Kasumi-1 (cell line): ENCODE measurements at places on chromosomes 7 and 10.

GRCh38 chr7:45919993-45920459, 1.0 kb downstream of the IGFBP3 start:
- no peak for DNase-seq

DNA sequence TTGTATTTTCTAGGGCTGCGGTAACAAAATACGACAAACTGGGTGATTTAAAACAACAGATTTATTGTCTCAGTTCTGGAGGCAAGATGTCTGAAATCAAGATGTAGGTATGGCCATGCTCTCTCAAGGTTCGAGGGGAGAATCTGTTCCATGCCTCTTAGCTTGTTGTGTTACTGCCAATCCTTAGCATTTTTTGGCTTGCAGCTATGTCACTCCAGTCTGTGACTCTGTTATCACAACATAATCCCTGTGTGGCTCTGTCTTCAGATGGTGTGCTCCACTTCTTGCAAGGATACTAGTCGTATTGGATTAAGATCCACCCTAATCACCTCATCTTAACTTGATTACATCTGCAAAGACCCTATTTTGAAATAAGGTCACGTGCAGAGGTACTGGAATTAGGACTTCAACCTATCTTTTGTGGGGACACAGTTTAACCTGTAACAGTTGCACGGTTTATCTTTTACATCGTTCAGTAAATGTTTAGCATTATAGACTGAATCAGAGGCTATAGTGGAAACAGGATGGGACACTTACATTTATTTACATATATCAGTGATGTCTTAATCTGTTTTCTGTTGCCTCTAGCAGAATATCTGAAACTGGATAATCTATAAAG, 3.1 kb downstream of the C1GALT1 start:
- no peak for DNase-seq

- DNase-seq = no peak
Measured at GRCh38 chr7:98700533-98700932, 83.4 kb downstream of the NPTX2 start.

- no peak for DNase-seq
Measured at GRCh38 chr7:28474282-28474638, 61.9 kb downstream of the CREB5 start.

DNA sequence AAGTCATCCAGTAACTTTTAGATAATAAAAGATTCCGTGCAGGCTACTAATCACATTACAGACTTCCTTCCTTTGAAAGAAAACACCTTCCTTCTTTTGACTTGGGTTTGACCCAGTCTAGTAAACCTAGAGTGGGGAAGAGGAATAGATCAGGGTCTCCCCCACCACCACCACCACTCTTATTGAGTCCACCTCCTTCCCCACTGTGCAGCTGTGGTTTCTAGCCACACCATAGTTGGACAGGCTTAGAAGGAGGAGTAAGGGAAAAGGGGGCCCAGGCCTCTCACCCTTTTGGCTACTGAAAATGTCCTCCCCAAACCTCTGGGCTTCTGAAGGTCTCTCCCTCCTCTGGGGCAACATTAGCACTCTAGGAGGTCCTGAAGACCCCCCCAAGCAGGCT, 372.7 kb downstream of the CALN1 start:
- DNase-seq = no peak
